ENCODE measurements at places on chromosomes 13 and 19.

GRCh38 chr13:31965361-31966066, 66.1 kb upstream of the FRY start:
- DNase-seq, result no peak

GRCh38 chr13:111314852-111315251, 5.6 kb upstream of the TEX29 start:
- no peak for DNase-seq

- DNase-seq, result no peak
These were observed 309.1 kb downstream of the KLF12 start for GRCh38 chr13:73825143-73825542.

DNA sequence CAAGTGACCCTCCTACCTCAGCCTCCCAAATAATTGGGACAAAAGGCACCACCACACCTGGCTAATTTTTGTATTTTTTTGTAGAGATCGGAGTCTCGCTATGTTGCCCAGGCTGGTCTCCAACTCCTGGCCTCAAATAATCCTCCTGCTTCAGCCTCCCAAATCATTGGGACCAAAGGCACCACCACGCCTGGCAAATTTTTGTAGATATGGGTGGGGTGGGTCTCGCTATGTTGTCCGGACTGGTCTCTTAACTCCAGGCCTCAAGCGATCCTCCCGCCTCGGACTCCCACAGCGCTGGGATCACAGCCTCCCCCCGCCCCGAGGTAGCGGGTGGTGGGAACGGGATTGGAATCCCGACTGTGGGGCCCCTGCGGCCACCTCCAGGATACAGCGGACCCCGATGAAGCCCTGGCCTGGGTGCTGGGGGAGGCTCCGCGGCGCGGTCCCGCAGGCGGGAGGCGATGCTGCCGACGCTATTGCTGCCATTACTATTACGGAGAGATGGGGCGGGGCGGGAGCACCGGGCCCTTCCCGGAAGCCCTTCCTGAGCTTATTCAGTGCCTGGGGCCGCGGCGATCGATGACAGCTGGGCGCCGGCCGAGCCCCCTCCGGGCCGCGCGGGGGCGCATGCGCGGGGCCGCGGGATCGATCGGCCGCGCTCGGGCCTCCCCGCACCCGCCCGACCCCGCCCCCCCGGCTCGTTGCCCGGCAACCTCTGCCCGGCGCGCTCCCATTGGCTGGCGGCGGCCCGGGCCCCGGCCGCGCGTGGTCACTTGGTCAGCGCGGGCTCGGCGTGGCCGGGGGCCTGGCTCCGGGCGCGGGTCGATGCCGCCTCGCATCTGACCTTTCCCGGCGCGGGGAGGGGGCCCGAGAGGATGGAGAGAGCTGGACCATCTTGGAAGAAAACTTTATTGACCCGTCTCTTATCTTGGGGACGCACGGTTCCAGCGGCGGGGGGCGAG, 27.9 kb upstream of the ONECUT3 start:
- peak; percentile 58 for DNase-seq

DNA sequence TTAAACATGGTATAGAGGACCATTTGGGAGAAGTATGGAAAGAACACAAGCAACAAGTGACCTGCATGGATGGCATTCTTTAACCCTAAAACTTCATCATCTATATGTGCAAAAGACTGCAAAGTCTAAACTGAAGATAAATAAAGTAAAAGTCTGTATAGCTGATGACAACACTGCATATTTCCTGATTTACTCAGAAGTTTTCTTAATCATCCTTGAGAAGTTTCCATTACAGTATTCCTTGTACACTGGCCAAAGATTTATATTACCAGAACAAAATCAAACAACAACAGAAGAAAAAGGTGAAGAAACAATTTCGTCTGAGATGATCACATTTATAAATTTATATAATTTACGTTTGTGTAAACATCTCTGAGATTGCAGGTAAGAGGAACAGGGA, 805.7 kb downstream of the PCDH9 start:
- no peak for DNase-seq

DNA sequence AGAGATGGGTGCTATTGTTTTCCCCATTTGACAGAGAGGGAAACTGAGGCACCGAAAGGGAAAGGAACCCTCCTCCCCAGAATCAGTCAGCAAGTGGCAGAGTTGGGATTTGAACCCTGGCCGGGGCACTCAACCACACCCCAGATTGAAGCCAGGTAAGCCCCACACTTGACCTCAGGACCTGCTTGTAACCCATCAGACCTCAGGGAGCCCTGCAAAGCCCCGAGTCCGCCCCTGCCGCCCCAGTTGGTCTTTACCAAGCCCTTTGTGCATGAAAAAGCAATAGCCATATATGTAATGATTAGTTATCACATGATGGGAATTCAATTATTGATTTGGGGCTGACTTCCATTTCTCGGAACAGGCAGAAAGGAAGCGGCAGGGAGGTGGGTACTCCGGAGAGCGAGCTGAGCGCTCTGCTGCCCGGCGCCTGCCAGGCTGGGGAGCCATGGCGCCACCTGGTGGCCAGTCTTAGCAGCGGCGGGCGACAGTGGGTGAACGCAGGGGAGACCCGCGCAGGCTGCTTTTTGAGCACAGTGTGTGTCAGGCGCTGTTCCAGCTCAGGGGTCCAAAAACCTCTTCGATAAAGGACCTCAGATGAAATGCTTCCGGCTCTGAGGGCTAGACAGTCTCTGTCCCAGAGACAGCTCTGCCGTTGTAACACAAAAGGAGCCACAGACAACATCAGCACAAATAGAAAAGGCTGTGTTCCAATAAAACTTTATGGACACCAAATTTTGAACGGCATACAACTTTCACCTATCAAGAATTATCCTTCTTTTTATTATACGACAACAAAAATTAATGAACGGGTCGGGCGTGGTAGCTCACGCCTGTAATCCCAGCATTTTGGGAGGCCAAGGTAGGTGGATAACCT, 82.9 kb upstream of the CACNA1A start:
- DNase-seq, result peak; percentile 55

DNA sequence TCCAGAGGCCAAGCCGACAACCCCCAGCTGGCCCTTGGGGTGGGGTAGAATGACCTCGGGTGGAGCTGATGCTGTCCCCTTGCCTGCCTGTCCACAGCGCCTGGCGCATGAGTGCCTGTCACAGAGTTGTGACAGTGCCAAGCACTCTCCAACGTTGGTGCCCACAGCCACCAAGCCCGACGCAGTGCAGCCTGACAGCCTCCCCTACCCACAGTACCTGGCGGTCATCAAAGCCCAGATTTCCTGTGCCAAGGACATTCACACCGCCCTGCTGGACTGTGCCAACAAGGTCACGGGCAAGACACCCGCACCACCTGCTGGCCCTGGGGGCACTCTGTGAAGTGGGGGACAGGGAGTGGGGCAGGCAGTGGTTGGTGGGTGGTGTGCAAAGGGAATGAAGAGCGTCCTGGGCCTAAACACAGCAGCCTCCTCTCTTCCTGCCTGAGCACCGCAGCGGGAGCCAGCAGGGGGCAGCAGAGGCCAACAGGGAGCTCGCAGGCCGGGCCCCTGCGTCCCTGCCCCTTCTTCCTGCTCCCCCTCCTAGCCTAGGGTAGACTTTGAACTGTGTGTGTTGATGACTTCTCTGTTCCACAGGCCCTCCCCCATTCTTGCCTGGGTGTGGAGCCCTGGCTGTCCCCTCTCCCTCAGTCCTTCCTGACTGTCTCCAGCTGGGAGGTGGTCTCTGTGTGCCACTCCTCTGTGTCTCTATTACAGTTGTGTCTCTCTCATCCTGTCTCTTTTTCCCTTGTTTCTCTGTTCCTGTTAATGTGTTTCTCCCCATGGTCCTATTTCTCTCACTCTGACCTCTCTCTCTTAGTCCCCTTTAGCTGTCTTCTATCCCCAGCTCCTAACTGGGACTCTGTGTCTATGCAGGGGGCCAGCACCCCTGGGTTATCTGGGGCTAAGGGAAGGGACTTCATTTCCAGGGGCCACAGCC, 6.5 kb downstream of the MED29 start:
- peak; percentile 94 for DNase-seq

Measured in mucosa of gallbladder (tissue), 1 donor.